MG63 (cell line): ENCODE measurements at places on chromosomes 2 and 18.

GRCh38 chr2:86054535-86055082 is 51.1 kb downstream of the POLR1A start:
- no peak for DNase-seq

DNA sequence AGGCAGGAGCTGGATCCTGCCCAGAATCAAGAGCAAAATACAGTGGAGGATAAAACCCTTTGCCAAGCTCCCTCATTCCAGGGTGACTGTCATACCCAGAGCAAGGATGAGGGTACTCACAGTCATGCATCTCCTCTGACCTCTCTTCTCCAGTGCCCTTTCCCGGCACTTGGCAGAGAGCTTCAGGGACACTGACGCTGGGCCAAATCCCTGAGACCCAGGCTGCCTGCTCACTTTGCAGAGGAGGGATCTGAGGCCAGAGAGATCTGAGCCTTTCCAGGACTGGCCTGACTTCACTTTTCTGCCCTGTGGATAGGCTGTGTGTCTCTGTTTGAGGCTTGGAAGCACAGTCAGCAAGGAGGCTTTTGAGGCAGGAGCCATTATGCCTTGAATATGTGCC is 330.0 kb downstream of the CELF4 start:
- DNase-seq: no peak

DNA sequence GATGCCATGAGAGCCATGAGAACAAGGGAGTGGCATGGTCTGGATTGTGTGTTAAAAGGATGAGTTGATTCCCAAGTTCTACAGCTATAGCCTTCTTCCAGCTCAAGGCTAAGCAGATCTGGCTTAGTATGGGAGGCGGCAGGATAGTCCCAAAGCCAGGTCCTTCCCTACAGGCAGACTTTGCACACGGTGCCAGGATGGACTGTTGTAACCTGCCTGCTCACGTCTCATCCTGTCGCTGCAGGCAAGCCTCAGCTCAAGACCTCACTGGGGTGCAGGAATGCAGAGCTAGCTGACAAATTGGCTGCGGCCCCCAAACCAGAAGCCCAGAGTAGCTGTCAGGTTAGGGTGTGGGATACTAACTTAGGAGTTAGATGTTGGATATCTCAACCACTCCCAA is 28.8 kb upstream of the IGFBP5 start:
- no peak for DNase-seq

- no peak for DNase-seq
Observed at GRCh38 chr18:56748698-56749268, 97.6 kb downstream of the WDR7 start.

DNA sequence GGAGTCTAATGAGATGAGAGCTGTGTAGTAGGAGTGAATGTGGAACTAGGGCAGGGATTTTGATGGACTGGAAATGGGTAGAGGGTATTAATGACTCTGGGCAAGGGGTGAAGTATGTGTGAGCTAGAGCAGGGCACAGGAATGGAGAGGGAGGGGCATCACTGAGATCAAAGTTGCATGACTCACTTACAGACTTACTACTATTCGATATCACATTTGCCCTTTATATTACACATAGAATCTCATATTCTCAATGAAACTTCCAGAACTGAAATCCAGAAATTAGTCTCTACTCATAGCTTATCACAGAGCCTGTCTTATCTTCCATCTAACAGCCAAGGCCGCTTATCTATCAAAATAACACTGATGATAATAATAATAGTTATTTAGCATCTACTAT is 20.0 kb upstream of the ITGB6 start:
- no peak for DNase-seq

- peak; percentile 53 for DNase-seq
Observed at GRCh38 chr2:71941726-71942525, 205.7 kb downstream of the CYP26B1 start.

DNA sequence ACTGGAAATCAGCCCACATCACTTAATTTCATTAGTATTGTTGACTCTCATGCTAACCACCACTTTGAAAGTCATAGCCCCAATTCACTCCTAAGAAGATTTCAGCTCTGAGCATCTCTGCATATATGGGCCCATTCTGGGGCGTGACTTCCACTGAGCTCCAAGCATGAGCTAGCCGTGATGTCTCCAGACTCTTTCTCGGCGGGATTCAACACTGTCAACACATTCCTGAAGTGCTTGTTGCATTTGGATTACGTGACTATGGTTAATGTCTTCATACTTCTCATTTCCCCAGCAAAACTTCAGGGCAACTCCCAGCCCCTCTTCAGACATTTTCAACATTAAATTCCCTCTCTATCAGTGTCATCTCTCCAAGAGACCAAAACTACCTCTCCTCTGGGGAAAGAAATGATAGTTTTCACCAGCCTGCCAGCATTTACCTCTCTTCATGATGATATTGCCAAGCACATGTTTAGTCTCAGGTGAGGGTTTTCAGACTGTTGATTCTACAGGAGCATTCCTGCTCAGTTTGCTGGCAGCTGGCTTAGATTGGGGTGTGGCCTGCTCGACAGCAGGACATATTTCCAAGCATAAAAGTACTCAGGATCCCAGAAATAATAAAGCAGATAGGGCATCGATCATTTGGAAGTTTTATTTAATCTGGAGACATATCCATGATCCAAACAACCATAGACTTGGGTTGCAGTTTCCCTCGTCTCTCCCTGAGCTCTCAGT is 81.7 kb downstream of the FEZ2 start:
- DNase-seq: no peak
